ENCODE measurements at places on chromosomes 1 and 21. TPM values are rescaled to one million over a fixed set of nuclear protein-coding genes. Genes with fewer than 3 reads are reported as not detected.

The TINAGL1 gene
- 1.4 TPM for polyA plus RNA-seq

The MTFR1L gene
- 69.1 TPM for polyA plus RNA-seq

The SHISAL2A gene
- not detected for polyA plus RNA-seq

The PRKAA2 gene
- polyA plus RNA-seq = 0.56 TPM

The RNF186 gene
- not detected for polyA plus RNA-seq

The AGBL4 gene
- polyA plus RNA-seq = not detected

All from IMR-90 (cell line).